ENCODE measurements at places on chromosomes 3 and 15. TPM values are rescaled to one million over a fixed set of nuclear protein-coding genes. Genes with fewer than 3 reads are reported as not detected.

Gene HGD
- polyA plus RNA-seq, result 39.0 TPM

Gene PCBP4
- 15.6 TPM for polyA plus RNA-seq

Gene TP63
- polyA plus RNA-seq, result not detected

Gene DZIP1L
- polyA plus RNA-seq, result 1.7 TPM

Gene LMCD1
- polyA plus RNA-seq, result 11.4 TPM

Gene ZNF621
- polyA plus RNA-seq, result 10.9 TPM

Gene TNFAIP8L3
- polyA plus RNA-seq, result 13.2 TPM

Gene GHRL
- 1.5 TPM for polyA plus RNA-seq

Gene SUSD5
- polyA plus RNA-seq, result under 0.01 TPM

Gene GPR160
- polyA plus RNA-seq, result 27.6 TPM

Gene EFHB
- polyA plus RNA-seq, result 0.46 TPM

Gene EXD1
- polyA plus RNA-seq, result not detected

Gene DNAJC13
- 12.4 TPM for polyA plus RNA-seq

Gene DISP2
- 1.8 TPM for polyA plus RNA-seq

Gene DNAH12
- polyA plus RNA-seq, result not detected

Gene SI
- 3.0 TPM for polyA plus RNA-seq

Gene AMT
- 12.0 TPM for polyA plus RNA-seq

Gene CHRFAM7A
- 0.76 TPM for polyA plus RNA-seq

Gene PLD1
- 24.3 TPM for polyA plus RNA-seq

Gene GRIP2
- polyA plus RNA-seq, result 0.90 TPM

Gene FETUB
- polyA plus RNA-seq, result not detected

Gene CCDC14
- polyA plus RNA-seq, result 10.2 TPM

Gene ALPK3
- polyA plus RNA-seq, result under 0.01 TPM

Gene LRRC2
- polyA plus RNA-seq, result 2.4 TPM

Gene SMARCC1
- polyA plus RNA-seq, result 14.4 TPM

Gene CLDN16
- not detected for polyA plus RNA-seq

Gene GOLGA6D
- polyA plus RNA-seq, result not detected

Gene SLC22A13
- polyA plus RNA-seq, result not detected

Gene CMTM8
- polyA plus RNA-seq, result 7.9 TPM

Gene PCSK6
- polyA plus RNA-seq, result 10.3 TPM

Gene GOLGA6L9
- polyA plus RNA-seq, result 1.2 TPM

Gene DPPA2
- polyA plus RNA-seq, result not detected

Gene ADGRG7
- 7.4 TPM for polyA plus RNA-seq

Gene TEX55
- not detected for polyA plus RNA-seq
